ENCODE measurements at places on chromosomes 5 and 9.
A peak's percentile ranks its signal among the peaks of the same experiment; 100 is the strongest.

DNA sequence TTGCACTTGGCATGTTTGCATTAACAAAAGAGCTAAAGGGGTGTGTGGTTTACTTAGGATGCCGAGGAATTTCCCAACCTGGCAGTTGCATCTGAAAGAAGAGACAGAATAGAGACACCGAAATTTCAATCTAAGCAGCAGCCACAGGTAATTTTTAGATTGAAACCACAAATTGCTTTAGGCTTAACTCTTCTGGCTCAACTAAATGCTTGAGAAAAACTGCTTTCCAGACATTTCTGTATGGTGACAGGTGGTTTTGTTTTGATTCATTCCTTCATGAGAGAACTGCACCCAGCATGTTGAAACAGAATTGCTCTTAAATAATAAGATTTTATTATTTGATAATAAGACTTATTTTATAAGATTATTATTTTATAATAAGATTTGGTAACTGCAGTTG is 21.5 kb downstream of the SECISBP2 start:
- no peak for DNase-seq

DNA sequence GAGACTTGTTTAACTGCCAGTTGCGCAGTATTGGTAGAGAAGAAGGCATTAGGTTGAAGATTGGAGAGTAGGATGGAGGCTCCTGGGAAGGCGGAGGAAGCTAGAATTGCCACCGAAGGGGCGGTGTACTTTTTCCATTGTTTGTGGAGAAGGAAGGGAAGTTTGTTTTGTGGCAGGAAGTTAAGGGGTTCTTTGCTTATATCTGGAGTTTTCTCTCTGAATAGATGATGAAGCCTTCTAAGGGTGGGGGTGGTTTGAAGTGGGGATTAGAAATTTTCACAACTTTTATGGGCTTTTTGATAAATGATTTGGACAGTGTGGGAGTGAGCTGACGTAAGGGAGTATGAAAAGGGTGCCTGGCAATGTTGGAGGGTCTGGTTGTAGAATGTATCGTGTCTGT is 59.3 kb downstream of the SNX30 start:
- DNase-seq, result no peak

DNA sequence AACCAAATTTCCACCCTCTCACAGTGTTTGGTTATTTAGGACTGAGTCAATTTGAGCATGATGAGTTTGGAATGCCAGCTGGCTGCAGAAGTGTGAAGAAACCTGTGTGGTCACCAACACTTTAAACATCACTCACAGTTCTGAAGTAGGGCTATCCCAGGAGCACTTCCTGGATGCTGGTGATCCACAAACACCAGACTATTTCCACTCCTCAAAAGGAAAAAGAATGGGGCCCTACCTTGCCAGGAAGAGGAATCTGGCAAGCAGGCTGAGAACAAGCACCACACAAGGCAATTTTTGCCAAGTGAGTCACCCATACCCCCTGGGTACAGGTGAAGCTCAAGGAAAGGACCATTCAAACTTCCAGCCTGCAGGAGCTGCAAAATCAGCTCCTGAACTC is 294.2 kb upstream of the PTGER4 start:
- peak; percentile 66 for DNase-seq

DNA sequence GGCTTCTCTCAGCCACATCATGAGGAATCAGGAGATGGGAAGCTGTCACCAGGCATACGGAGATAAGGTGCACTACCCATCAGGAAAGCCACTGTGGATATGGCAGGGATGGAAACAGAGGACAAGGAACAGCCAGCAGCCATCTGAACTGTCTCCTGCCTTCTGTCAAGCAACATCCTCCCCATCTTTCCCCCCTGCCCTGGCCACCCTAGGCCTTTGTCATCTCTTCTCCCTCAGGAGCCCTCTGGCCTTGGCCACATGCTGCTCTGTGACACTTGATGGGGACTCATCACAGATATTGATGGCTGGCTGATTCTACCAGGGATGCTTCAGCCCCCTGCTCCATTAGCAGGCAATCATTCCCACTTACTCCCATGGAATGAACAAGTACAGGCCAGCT is 21.1 kb upstream of the MEIKIN start:
- no peak for DNase-seq

DNA sequence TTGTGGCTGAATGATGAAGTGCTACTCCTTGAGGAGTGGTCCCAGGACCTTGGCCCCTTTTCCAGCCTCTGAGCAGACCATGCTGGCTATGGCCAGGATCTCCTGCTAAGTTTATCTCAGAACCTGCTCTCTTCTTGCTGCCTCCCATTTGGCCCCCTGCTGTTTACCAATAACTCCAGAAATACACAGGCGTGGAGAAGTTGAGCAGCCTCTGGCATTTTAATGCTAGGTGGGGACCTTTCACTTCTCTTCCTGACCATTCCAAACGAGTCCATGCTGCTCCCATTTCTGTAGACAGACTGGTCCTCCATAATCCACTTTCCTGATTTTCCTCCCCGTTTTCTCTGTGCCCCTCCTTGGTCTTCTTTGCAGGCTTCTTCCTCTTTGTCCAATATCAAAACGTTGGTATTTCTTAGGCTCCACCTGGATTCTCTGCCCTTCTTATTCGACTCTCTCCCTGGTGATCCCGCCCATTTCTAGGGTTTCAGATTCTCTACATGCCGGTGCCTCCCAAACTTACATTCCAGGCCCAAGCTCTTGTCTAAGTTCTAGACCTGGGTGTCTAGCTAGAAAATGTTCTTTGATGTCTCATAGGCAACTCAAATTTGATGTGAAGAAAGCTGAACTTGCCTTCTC is 33.4 kb upstream of the TNFAIP8 start:
- no peak for DNase-seq

DNA sequence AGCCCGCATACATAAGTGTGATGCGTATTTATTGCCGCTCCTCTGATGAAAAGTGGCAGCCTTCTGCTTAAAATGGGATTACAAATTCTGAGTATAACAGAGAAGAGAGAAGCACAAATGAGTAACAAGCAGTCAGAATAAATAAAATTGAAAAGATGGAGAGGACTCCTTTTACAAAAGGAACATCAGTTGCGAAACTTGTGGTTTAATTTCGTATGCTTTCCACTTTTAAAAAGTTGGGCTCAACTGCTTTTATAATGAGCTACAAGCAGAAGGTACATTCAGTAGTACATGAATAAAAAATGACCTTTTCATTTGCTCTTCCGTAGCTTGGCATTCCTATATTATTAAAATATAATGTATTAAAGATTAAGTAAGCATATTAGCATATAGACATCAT is 320.0 kb downstream of the FBXL17 start:
- DNase-seq, result no peak

DNA sequence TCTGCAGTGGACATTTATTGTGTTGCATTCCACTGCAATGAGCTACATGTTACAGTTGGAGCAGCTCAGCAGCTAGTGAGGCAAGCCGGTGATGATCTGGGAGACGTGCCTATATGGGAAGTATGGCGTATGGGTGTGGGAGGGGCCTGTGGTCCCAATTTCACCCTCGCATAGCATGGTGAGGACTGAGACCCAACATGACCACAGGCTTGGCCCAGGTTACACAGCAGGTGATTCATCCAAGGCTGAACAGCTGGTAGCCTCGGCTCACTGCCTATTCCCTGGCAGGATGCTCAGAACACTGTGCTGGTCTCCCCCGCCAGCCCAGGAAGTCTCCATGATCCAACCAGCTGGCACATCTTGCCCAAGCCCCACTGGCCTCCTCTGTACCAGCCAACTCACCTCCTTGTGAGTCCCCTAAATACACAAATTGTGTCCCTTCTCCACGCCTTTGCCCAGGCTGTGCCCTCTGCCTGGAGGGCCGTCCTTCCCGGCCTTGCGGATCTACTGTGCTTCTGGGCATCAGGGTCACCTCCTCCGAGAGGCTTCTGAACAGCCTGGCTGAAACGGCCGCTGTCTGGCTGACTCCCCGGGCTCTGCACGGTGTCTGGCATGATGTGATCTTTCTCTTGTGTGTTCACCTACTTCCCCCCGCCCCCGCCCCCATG is 81.4 kb downstream of the NSUN2 start:
- DNase-seq, result peak; percentile 60

- DNase-seq, result peak; percentile 47
Measured at GRCh38 chr9:3049636-3050035, 205.7 kb upstream of the PUM3 start.

- DNase-seq, result no peak
Measured at GRCh38 chr9:32832346-32832745, 49.0 kb downstream of the TMEM215 start.

DNA sequence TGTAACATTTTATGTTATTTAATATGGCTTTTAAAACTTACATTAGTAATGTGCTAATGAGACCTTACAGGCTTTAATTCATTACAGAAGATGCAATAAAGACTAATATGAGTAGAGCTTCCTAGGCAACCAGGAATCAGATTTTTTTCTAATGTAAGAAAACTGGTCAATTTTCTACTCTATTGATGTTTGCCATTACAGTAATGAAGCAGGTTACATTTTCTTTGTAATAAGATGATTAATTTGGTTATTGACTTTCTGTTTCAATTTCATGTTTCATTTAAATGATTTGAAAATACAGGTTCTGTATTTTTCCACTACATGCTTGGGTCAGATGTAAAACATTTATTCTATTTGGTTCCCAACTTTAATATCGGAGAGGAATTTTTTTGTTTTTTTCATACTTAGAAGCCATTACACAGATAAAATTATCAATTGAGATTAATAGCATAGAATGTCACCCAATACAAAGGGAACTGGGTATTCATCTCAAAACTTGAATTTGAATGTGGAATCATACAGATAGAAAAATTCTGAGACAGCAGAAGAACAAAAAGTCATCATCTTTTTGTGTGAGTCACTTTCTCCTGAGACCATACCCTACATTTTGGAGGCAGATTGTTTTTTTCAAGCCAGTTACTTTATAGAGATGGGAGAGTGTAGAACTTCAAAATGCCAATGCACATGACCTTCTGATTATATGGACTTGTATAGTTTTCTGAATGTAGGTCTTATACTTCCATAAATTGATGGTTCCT is 133.6 kb upstream of the HMHB1 start:
- no peak for DNase-seq

- DNase-seq, result no peak
Measured at GRCh38 chr5:100693481-100693880, 158.3 kb downstream of the FAM174A start.

DNA sequence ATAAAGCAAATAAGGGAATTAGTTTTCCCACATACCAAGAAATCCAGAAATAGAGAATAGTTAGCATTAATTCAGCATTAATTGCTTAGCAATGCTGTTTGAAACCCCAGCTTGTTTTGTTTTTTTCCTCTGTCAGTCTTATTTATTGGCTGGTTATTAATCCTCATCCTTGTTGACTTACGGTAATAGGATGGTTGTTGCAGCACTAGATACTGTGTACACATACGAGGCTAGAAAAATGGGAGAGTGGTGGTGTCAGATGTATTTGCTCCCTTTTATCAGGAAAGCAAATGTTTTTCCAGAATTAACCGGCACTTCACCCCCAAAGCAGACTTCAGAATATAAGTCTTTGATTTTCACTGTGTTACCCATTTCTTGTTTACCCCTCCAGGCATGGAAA is 60.4 kb downstream of the ERBIN start:
- DNase-seq, result no peak

GRCh38 chr5:126389179-126389578 is 34.0 kb upstream of the GRAMD2B start:
- DNase-seq, result no peak

DNA sequence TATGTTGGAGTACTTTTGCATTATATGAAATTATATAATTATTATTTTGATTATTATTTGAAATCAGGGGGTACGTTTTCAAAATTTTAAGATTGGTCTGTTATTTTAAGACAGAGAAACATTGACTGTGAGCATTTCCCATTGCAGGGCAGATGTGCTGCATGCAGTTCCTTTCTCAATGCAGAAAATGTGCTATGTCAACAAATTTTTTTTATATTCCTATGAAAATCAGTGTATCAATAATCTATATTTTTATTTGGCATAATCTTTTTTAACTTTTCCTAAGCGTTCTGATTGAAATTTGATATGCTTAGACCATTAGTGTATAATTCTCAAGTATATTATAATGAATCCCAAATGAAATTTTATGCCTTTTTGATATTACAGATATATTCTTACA is 41.8 kb upstream of the LRRC70 start:
- no peak for DNase-seq

DNA sequence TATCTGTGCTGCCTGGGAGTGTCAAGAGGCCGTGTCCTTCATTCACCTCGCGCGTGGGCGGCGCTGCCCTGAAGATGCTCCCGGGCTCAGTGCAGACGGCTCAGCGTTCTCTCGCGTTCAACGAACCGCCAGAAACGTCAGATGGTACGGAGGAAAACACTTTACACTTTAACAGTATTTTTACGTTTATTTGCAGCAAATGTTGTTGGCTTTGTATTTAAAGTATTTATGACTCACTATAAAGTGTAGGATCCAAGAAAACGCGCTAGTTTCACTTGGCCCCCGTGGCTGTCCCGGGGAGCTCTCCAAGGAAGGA is 544 bp upstream of the ERCC6L2 start:
- peak; percentile 44 for DNase-seq

- no peak for DNase-seq
Measured at GRCh38 chr9:94676446-94677131, 37.3 kb upstream of the FBP1 start.

- peak; percentile 38 for DNase-seq
Measured at GRCh38 chr5:72407541-72407940, 87.4 kb downstream of the PTCD2 start.

DNA sequence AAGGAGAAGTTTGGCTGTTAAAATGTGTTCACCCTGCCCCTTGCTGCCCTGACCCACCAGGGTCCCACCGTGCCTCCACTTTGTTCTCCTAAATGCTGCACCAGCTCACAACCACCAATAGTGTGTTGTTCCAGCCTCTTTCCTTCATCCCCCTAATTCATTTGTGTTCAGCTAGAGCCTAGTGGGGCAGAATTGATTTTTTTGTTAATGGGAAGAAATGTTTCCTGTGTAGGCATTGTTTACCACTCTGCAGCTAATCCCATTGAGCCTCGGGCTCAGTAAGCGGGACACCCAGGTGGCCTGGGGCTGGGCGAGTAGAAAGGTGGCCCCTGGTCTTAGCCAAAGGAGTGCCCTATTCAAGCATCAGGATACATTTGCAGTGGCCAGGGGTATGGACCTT is 127.6 kb downstream of the MVB12B start:
- no peak for DNase-seq

DNA sequence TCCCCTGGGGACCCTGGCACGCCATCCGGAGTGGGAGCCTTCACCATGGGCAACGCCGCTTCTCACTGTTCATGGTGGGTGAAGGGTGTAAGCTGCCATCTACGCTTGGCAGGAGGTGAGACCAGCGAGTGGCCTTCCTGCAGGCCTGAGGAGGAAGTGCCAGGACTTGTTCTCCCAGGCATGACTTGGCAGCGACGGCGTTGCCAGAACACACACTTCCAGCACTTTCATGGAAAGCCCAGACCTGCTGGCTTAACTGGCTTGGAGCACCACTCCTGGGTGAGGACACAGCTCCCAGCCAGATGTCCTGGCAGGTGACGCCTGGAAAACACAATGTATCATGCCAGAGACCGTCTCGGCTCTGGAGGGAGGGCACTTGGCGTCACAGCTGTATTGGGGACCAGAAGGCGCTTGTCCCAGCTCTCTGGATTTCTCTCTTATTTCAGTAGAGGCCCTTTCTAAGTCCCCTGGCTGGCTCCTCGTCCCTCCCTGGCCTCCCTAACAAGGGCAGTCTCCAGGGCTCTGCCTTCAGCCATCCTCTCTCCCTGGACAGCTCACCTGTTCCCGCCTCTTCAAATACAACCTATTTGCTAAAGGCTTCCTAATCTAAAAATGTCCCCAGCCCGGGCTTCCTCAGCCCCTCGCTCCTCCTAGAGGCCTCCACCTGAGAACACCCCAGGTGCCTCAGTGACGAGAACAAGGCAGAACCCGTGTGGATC is 188.3 kb downstream of the OLFM1 start:
- no peak for DNase-seq

Measured in EL (cell line).